CD8-positive, alpha-beta memory T cell (primary cell): ENCODE measurements at places on chromosomes 5 and 9.

- no peak for DNase-seq
- no peaks in the 10 kb centered on the region for H3K27me3 ChIP-seq
- H3K4me1 ChIP-seq, result no peaks in the 10 kb centered on the region
- no peak overlapping the region for H3K27ac ChIP-seq
- H3K36me3 ChIP-seq, result no peaks in the 10 kb centered on the region
These were observed 111.6 kb downstream of the WNK2 start for GRCh38 chr9:93295456-93296076.

DNA sequence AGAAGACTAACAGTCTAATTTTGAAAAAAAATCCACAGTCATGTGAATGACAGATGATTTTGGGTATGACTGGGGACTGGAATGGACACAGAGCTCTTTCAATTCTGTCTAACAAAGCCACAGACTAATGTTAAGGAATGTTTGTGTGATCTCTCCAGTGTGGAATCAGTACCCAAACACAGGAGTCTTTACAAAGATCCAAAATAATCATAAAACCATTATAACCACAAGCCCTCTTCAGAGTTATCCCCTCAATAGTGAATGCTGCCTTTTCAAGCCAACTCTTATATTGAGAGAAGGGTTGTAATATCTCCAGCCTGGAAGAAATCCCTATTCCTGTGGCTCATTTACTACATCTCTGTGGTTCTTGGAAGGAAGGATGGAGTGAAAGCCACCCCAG, 552.0 kb upstream of the CLINT1 start:
- H3K27ac ChIP-seq, result no peak overlapping the region
- H3K4me1 ChIP-seq, result no peaks in the 10 kb centered on the region

DNA sequence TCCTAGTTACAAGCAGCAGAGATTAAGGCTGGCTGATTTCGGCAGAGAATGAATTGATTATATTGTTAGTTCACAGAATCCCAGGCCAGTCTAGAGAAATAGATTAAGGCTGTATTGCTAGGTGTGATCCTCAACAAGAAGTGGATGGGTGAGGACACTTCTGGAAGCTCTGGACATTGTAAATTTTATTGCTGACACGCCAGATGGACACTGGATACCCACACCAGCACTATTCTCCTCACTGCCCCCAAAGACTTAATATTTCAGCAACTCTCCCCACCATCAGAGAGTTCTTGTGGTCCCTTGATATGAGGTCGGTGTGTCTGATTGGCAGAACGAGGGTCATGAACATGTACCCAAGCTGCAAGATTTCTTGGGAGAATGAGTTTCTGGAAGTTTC, 171.6 kb upstream of the EGFLAM start:
- H3K36me3 ChIP-seq, result no peaks in the 10 kb centered on the region
- H3K4me1 ChIP-seq, result no peaks in the 10 kb centered on the region
- no peak overlapping the region for H3K4me3 ChIP-seq

DNA sequence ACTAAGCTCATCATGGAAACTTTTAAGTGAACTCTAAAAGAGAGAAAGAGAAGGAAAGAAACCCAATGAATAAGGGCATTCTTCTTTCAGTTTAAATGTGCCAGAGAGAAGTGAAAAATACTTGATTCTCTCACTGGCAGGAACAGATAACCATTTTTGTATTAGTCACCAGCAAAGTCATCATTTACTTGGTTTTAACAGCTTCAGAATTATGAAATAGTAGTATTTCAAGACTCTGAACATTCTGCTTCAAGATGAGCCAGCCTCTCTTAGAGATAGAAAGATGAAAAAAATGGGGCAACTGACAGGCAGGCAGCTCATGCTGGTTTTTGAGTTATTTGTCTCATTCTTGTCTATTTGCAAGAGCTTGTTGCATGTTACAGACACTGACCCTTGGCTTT, 103.5 kb downstream of the GCNT1 start:
- H3K4me1 ChIP-seq, result no peaks in the 10 kb centered on the region
- no peak overlapping the region for H3K27ac ChIP-seq
- no peak overlapping the region for H3K4me3 ChIP-seq
- DNase-seq, result no peak
- H3K27me3 ChIP-seq, result no peaks in the 10 kb centered on the region

DNA sequence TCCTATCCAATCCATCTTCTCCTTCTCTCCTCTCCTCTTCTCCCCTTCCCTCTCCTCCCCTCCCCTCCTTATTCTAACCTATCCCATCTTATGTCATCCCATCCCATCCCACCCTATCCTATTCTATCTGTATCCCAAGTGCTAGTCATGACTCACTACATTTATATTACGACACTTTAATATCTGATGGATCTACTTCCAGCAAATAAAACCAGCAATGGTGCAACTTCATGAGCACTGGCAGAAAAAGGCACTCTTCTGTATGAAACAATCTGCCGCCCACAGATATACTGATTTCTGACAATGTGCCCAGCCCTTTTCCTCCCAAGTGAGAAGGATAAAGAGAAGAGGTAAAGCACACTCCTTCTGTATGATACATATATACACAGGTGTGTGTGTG, 86.6 kb upstream of the ANKH start:
- H3K27ac ChIP-seq, result no peak overlapping the region
- DNase-seq, result no peak
- H3K4me1 ChIP-seq, result no peaks in the 10 kb centered on the region
- no peaks in the 10 kb centered on the region for H3K36me3 ChIP-seq
- H3K4me3 ChIP-seq, result no peak overlapping the region

GRCh38 chr9:70927530-70927929, 193.9 kb downstream of the TRPM3 start:
- no peak for DNase-seq
- H3K27ac ChIP-seq, result no peak overlapping the region
- H3K36me3 ChIP-seq, result no peaks in the 10 kb centered on the region
- H3K4me1 ChIP-seq, result no peaks in the 10 kb centered on the region

GRCh38 chr9:78769690-78770089, 472.8 kb downstream of the PSAT1 start:
- H3K4me3 ChIP-seq, result no peak overlapping the region
- no peak for DNase-seq
- H3K27ac ChIP-seq, result no peak overlapping the region
- H3K4me1 ChIP-seq, result no peaks in the 10 kb centered on the region
- no peaks in the 10 kb centered on the region for H3K27me3 ChIP-seq
